Cardiac muscle cell (in vitro differentiated cells and primary cell): ENCODE measurements at places on chromosomes 5 and 9. TPM values are rescaled to one million over a fixed set of nuclear protein-coding genes. Genes with fewer than 3 reads are reported as not detected.

DNA sequence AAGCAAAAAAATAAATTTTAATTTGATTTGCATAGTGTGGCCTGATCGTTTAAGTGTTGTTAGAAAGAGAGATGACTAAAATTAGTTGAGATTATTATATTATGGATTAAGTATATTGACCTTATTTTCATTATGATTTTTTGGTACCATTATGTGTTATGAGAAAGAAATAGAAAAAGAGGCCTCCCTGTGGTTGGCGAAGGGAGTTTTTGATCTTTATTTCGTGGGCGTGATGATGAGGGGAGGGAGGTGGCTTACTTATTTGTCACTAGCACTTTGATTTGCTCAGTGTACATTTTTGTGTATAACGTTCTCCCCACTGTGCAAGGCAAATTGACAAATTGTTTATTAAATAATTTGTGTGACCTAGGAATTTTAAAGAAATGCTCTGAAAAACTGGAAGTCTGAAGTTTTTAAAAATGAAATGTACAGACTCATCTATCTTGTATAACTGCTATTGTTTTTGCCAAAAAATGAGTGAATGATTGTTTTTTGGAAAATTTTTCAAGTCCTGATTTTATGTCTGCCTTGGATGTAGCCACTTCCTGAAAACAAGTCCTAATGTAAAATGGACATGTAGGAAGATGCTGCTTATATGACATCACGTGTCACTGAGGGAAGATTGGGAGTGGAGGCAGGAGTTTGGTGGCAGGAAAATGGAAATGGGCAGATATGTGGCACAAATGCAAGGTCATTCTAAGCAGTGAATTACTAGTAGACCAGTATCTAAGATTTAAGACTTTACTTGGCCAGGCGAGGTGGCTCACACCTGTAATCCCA is 3.0 kb downstream of the DAPK1 start:
- DNase-seq, result no peak

DNA sequence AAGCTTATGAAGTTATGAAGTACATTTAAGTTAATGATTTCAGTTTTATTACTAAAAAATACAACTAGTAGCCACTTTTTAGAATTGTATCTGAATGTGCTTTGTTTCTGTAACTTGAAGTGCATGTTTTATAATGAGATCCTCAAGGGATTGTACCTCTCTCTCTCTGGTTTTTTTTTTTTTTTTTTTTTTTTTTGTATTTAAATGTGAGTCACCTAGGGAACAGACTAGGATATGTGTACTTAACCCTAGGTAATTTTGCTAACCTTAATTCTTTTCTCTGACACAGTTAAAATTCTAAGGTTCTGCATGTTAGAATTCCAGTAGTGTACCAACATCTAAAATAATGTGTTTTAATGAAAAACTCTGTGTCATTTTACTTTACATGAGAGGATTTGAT is 59.5 kb downstream of the CDC42SE2 start:
- DNase-seq, result no peak

Gene ADAMTS2
- 2.5 and 8.8 TPM in 2 replicates for total RNA-seq

- DNase-seq, result no peak
Measured at GRCh38 chr5:169344629-169345028, 43.7 kb upstream of the SLIT3 start.

DNA sequence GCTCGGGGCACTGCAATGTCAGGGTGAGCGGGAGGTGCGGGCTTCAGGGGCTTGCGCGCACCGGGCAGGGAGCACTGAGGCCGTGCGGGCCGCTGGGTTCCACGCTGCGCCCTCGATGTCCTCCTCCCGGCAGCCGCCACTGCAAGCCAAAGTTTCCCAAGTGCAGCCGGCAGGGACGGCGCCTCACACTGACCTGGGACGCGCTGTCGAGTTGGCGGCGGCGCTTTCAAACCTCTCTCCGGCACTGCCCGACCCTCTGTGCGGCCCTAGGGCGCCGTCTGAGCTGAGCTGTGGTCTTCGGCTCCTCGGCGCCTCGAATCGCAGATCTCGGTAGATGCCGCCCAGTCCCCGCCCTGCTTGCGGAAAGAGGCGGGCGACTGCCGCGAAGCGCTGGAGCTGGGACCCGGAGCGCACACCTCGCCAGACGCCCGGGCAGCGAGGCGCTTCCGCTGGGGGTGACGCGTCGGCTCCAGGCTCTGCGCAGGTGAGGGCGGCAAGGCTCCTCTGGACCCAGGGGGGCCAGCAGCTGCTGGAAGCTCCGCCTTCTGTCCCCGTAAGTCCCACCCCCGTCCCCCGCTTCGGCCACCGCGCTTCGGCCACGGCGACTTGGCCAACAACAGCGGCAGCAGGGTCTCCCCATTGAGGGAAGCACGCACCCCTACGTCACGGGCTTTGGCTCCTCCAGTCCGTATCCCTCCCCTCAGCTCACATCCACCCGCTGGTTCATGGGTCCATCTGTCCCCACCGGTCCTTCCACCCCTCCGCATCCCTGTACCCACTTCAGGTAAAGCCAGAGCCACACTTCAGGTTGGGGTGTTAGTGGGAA is at the start of gene ANKRD34B:
TSS of gene ANKRD34B (minus strand) at position 320 of the 826 bp plus-strand sequence. CDS start 10,261 bp downstream, outside the sequence.
- peak; percentile 41 for DNase-seq

GRCh38 chr9:71937898-71938297 is 26.5 kb downstream of the C9orf85 start:
- no peak for DNase-seq

Gene LCN15
- total RNA-seq, result 0.32 and 0.77 TPM in 2 replicates

DNA sequence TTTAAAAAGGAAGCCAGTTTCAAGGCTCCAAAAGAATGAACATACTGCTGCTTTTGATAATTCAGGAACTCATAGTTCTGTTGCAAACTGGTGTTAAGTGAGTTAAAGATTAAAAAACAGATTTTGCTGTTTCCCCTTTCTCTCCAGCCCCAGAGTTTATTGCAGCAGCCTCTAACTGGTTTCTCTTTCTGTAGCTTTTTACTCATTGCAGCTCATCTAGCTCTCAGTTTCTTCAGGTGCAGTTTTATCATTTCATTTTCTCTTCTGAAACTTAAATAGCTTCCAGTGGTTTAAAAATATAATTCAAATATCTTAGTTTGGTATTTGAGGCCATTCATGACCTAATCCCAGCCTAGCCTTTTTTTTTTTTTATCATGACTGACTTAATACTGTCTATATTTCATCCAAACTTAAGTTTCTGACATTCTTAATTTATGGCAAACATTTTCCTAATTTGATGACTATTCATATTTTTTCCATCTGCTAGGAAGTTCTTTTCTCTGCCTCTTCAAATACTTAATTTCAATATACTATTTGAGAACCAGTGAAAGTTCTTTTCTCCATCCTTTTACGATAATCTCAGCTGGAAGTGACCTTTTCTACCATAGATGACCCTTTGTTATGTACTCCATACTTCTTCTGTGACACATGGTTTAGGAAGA is 252.7 kb upstream of the GRIA1 start:
- DNase-seq, result no peak

DNA sequence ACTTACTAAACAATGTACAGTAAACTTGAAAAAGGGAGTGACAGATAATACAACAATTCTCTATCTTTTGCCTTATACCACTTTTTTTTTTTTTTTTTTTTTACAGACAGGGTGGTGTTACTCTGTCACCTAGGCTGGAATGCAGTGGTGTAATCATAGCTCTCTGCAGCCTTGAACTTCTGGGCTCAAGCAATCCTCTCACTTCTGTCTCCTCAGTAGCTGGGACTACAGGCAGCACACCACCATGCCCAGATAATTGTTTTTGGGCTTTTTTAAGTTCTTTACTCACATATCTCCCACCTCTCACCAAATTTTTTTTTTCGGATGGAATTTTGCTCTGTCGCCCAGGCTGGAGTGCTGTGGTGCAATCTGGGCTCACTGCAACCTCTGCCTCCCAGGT is 171.9 kb upstream of the SLC12A2 start:
- no peak for DNase-seq

Gene SGCD
- total RNA-seq, result 1.3 and 1.9 TPM in 2 replicates

Gene IFNE
- total RNA-seq, result not detected in 2 replicates

DNA sequence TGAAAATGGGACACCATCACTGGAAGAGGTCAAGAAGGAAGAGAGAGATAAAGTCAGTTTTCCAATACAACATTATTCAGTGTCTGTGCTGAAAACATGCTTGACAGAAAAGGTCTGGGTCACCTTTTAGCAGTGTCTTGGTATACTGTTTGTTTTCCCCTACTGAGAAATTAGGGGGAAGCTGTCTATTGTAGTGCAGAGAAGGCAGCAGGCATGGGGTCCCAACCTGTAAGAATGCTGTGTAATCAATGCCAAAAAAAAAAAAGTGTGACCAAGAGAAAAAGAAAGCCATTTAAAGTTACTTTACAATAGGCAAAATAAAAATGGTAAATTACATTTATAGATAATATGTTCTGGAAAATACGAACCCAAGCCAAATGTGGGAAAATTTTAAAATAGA is 139.3 kb downstream of the RAB3C start:
- DNase-seq, result no peak

GRCh38 chr5:13307480-13307879 is 637.0 kb downstream of the DNAH5 start:
- DNase-seq, result no peak

Gene FAXDC2
- total RNA-seq, result 22.4 and 39.4 TPM in 2 replicates

DNA sequence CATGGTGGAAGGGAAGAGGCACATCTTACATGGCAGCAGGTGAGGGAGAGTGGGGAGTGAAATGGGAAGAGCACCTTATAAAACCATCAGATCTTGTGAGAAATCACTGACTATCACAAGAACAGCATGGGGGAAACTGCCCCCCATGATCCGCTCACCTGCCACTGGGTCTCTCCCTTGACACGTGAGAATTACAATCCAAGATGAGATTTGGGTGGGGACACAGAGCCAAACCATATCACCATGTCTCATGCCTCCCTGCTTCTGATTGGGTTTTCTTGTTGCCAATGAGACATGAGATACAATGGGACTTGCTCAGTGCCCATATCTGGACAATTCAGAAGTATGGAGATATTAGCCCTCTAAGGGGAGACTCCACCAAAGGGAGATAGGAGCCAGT is 97.4 kb downstream of the TARS1 start:
- no peak for DNase-seq

DNA sequence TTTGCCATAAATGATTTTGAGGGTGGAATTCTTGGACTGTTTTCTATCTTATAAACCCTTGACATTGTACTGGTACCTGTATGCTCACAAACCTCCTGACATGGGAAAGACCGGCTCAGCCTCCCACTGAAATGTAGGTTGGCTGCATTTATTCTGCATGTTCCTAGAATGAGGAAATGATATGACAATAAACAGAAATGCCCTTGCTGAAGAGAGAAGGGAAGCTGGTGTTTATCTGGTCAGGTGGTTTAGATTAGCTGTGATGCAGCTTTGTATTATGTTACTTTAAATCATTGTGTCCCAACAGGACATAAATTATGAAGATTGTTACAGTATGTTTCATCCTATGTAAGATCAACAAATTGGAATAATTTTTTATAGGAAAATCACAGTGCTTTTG is 23.1 kb upstream of the CATSPER3 start:
- DNase-seq, result no peak

DNA sequence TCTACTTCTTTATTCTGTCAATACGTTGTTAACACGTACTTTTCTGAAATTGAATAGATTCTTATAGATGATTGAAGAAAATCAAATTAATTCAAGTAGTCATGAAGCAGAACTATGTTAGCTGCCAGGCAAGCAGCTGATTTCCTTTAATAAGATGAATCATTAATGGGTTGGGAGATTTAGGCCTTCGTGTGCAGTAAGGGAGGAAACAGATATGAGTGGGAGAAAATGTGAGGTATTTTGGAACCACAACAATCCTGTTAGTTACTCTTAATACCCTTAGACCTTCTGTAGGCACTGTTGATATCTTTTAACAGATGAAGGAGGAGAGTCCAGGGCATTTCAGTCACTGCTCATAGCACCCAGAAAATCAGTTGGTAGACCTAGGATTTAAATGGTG is 121.0 kb downstream of the AOPEP start:
- DNase-seq, result no peak

DNA sequence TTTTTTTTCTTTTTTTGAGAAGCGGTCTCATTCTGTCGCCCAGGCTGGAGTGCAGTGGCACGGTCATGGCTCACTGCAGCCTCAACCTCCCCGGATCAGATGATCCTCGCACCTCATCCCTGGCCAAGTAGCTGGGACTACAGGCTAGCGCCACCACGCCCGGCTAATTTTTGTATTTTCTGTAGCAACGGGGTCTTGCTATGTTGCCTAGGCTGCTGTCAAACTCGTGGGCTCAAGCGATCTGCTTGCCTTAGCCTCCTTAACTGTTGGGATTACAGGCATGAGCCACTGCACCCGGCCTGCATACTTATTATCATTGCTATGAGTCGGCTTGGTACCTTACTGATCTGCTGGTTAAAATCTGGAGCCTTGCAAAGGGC is 790 bp upstream of the IARS1 start:
- no peak for DNase-seq

DNA sequence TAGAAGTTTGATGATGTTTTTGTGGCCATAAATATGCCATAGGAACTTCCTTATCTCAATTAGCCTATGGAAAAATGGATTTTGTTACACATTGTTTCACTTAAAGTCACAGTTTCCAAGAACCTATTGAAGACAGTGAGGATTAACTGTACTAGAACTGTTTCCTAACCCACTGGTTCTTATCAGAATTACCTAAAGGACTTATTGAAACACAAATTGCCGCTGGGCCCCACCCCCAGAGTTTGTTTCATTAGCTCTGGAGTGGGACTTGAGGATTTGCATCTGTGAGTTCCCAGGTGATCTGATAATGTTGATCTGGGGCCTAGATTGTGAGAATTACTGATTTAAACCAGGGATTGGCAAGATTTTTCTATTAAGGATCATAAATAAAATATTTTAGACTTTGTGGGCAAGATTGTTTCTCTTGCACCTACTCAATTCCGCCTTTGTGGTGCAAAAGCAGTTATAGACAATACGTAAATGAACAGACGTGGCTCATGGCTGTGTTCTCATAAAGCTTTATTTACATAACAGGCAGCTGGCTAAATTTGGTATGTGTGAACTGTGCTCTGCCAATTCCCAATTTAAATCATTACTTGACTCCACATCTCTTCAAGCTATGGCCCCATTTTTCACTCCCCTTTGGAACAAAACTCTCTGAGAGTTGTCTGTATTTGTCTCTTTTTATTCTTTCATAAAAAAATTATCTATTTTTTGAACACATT is 9.3 kb downstream of the JAK2 start:
- no peak for DNase-seq

- DNase-seq, result no peak
Measured at GRCh38 chr9:136117916-136118319, 757 bp downstream of the TMEM250 start.

DNA sequence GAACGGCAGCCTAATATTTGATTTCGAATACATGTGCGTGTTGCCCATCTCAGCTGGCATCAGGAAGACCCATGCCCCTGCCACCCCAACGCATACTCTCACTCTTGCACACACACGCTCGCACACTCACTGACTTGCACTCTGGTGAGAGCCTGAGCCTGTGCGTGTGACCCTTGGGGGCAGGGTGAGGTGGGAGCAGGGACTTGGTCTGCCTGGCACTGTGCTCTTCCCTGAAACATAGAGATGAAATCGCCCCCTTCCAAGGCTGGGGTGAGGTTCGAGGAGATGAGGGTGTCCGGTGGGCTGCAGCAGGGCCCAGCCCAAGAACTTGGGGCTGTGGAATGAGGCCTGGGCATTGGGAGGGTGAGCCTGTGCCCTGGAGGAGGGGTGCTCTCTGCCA is 1.2 kb downstream of the LCN9 start:
- DNase-seq, result no peak

GRCh38 chr5:20522905-20523482 is 535.0 kb upstream of the CDH18 start:
- no peak for DNase-seq

- DNase-seq, result no peak
Measured at GRCh38 chr5:60340965-60341471, 358.9 kb downstream of the DEPDC1B start.

- peak; percentile 73 for DNase-seq
Measured at GRCh38 chr5:163889369-163889768, 383.9 kb downstream of the MAT2B start.

- DNase-seq, result no peak
Measured at GRCh38 chr9:5482194-5482593, 28.1 kb upstream of the PDCD1LG2 start.
